ENCODE measurements at places on chromosomes 12 and 14. TPM values are rescaled to one million over a fixed set of nuclear protein-coding genes. Genes with fewer than 3 reads are reported as not detected.

Gene SLC7A8
- total RNA-seq = 0.29 TPM

Gene CLEC4D
- total RNA-seq = not detected

Gene TC2N
- 0.29 TPM for total RNA-seq

DNA sequence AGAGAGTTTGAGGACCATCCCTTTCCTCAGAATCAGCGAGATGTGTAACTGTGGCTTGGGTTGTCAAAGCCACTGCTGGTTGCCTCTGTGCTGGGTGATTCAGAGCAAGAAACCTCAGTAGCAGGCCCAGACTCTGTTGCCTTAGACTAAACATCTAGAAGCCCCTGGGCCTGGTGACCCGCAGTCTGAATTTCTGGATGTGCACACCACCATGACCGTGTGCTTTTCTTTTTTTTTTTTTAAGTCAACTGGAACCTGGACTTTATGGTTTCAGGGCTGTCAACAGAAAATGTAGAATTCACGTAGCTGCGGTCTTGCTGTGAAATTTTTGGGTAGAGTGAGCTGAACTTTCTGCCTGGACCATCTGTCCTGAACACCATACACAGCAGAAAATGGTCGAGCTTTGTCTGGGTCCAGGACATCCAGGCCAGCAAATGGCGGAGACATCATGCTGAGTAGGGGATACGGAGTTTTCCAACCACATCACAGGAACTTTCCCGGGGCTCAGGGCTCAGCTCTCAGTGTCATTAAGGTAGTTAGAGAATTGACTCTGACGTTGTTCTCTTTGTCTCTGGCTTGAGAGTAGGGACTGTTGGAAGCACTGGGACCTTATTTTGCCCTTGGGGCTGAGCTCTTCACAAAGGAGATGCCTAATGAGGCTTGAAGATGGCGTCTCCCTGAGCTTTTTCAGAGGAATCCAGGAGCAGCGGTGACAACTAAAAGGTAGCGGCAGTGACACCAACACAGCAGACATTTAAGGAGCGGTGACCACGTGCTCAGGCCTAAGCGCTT is 23.0 kb upstream of the BATF start:
- no peak for DNase-seq

DNA sequence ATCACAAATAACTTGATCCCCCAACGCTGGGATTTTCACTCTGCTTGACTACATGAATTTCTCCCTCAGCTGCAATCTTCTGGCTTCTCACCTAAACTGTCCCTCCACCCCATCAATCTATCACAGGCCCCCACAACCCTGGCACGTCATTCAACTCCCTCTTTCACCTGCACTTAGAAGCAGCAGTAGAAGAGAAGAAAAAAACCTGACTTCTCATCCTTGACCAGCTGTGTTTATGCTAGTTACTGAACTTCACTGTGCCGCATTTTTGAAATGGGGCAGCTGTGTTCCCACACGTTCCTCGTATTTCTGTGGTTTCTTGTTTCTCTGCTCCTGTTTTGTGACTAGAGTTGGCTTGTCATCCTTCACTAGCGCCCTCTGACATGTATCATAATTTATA is 35.0 kb downstream of the ITPR2 start:
- DNase-seq = no peak

DNA sequence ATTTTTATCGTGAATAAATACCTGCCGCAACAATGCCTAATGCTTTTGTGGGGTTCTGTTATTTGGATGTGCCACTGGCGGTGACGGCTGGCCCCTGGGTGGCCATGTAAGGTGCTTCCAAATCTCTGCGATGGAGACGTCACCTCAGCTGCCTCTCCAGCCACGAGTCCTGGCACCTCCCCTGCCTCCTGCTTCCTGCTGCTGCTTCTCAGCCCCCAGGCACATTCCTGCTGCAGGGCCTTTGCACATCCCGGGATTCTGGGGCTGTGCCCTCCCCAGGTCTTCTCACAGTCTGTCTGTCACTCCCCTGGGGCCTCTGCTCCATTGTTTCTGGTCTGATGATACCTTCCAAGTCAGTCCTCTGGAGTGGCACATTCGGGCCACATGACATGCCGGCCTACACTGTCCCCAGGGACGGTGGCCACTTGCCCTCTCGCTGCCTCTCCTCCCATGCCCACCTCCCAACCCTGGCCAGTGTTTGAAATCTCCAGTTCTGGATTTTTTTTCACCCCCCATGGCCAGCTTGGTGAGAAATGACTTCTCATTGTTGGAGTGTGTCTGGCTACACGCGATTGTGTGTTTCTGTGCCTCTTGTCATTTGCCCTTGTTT is 151.8 kb downstream of the KIF26A start:
- DNase-seq = no peak

DNA sequence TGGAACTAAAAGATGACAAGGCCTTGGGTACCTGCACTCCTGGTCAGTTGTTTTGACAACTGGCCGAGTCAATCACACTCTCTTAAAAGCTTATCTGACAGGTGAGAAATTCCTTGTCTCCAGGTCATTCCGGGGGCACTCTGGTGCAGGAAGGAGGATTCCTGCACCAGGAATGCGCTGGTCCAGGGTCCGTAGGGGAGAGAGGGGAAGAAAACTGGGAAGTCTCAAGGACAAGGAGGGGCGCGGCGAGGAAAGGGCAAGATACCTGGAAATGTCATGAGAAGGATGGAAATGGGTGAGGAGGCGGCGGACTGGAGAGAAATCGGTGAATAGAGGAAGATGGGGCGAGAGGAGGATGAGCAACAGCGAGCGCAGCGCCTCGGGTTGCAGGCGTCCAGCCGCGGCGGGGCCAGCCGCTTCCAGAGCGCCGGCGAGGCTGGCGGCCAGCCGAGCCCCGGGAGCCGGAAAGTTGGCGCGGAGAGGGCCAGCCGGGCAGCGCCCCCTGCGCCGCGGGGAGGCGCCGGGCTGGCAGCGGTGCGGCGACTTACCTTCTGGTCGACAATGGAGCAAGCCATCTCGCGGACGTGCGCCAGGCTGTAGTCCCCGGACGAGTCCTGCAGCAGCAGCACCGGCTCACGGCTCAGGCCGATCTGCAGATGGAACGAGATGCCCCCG is 809 bp downstream of the PRKD1 start:
- no peak for DNase-seq

DNA sequence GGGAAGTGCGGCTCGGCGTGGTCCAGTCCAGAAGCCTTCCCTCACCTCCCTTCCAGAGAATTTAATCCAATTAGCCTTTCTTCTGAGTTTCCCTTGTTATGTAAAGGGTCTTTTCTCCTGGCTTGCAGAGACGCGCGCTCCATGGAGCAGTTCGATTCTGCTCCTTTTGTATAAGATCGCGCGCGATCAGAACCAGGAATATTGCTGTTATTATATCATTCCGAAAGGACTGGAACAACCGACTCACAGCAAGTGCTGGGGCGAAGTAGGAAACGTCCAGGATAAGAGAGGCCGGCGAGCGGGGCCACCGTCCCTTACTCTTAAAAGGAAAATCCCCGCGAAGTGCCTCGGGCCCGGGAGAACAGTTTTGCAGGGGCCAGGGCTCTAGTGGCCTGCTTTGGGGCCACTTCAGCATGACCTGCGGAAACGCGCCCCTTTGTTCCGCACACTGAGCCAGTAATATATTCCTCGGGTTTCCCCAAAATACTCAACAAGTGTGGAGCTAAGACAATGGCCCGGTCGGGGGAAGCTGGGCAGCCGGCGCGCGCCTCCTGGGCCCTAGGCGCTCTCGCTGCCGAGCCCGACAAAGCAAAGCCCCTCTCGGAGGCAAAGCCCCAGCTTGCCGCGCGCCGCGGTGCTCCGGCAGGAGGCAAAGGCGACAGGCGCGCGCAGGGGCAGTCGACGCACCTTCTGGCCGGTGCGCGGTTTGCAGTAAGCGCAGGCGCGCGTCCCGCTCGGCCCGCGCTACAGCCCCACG is 2.9 kb downstream of the RFX4 start:
- DNase-seq = no peak
